Activated T-helper 2 cell treated with anti-CD3 and anti-CD28 coated beads, Interferon-gamma antibody, Interleukin-2, Interleukin-4, amounts not matched to agents 10 μg/mL and 5 μg/mL and 100 μg/mL, durations not matched to agents 14 hours and 24 hours and 36 hours (primary cell): ENCODE measurements at places on chromosomes 16 and 17. TPM values are rescaled to one million over a fixed set of nuclear protein-coding genes. Genes with fewer than 3 reads are reported as not detected.

ARL4D gene
- 4.0 and 4.9 TPM in 2 replicates for total RNA-seq

CFAP97D1 gene
- not detected in 2 replicates for total RNA-seq

CIBAR2 gene
- not detected in 2 replicates for total RNA-seq

MT1A gene
- 7.6 and 8.3 TPM in 2 replicates for total RNA-seq

INPP5K gene
- total RNA-seq: 26.2 and 31.0 TPM in 2 replicates

ATF7IP2 gene
- total RNA-seq: 22.9 and 28.1 TPM in 2 replicates

MNT gene
- total RNA-seq: 28.1 and 30.4 TPM in 2 replicates

CA4 gene
- total RNA-seq: not detected in 2 replicates

TBX2 gene
- 0.14 and 0.21 TPM in 2 replicates for total RNA-seq

TVP23C gene
- 11.1 and 11.9 TPM in 2 replicates for total RNA-seq

TLCD3B gene
- total RNA-seq: 2.3 and 2.6 TPM in 2 replicates

SLC13A2 gene
- not detected in 2 replicates for total RNA-seq

GPR142 gene
- not detected in 2 replicates for total RNA-seq

TBC1D28 gene
- not detected in 2 replicates for total RNA-seq

ZG16B gene
- total RNA-seq: 7.7 and 8.6 TPM in 2 replicates

KRTAP17-1 gene
- not detected in 2 replicates for total RNA-seq

KCNH4 gene
- 0.44 and 0.64 TPM in 2 replicates for total RNA-seq

SNTB2 gene
- 29.8 and 30.4 TPM in 2 replicates for total RNA-seq

QPRT gene
- 24.1 and 29.0 TPM in 2 replicates for total RNA-seq

CBFA2T3 gene
- 0.23 and 0.30 TPM in 2 replicates for total RNA-seq

TBC1D26 gene
- total RNA-seq: 0.23 TPM in 1 of 2 replicates, not detected in the other

GNG13 gene
- total RNA-seq: not detected in 2 replicates

MT1B gene
- total RNA-seq: not detected in 2 replicates

SLFN11 gene
- total RNA-seq: 112 and 114 TPM in 2 replicates

CORO6 gene
- 3.1 and 3.8 TPM in 2 replicates for total RNA-seq

ARHGAP23 gene
- total RNA-seq: 0.32 and 1.2 TPM in 2 replicates

STAC2 gene
- not detected in 2 replicates for total RNA-seq

IKZF3 gene
- total RNA-seq: 18.3 and 20.3 TPM in 2 replicates

PRAC1 gene
- total RNA-seq: not detected in 2 replicates

SHISA6 gene
- total RNA-seq: not detected in 2 replicates
